ENCODE measurements at places on chromosomes 7 and 10. TPM values are rescaled to one million over a fixed set of nuclear protein-coding genes. Genes with fewer than 3 reads are reported as not detected.

GRCh38 chr7:50621973-50622490 lies 56.8 kb upstream of the DDC start:
- DNase-seq, result no peak

GRCh38 chr10:89159761-89160160 lies 47.4 kb downstream of the CH25H start:
- no peak for DNase-seq

The SFRP5 gene
- total RNA-seq, result 0.62 TPM

DNA sequence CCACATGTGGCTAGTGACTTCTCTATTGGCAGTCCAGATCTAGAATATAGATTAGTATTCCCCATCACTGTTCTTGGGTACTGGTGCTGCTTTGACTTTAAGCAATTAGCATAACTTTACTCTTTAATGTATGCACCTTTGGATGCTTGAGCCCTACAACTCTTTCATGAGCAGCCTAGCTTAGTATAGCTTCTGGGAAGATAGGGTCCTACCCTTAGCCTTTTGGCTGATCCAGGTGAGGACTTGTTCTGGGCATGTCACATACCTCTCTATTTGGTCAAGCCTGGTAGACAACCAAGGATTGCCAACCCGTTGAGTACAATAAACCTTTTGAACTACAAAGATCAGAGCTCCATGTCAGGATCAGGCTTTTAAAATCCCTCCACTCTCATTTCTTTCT lies 17.7 kb downstream of the PCGF5 start:
- DNase-seq, result no peak

GRCh38 chr7:28041508-28042314 lies 138.9 kb downstream of the JAZF1 start:
- DNase-seq, result no peak

- no peak for DNase-seq
These were observed 49.6 kb downstream of the KAT6B start for GRCh38 chr10:74875966-74876365.

DNA sequence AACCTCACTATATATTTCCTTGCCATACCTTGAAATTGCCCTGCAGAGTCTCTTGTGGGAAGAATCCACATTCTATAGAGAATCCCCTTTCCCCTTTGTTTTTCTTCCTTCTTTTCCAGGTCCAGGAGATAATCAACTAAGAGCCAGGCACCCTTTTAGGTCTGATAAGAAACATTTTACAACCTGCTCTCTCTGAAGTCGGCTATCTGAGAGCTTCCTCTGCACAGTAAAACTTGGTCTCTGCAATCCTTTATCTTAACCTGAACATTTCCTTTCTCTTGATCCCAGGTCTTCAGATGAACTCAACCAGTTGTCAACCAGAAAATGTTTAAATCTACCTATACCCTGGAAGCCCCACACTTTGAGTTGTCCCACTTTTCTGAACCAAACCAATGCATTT lies 19.5 kb upstream of the PTER start:
- no peak for DNase-seq

DNA sequence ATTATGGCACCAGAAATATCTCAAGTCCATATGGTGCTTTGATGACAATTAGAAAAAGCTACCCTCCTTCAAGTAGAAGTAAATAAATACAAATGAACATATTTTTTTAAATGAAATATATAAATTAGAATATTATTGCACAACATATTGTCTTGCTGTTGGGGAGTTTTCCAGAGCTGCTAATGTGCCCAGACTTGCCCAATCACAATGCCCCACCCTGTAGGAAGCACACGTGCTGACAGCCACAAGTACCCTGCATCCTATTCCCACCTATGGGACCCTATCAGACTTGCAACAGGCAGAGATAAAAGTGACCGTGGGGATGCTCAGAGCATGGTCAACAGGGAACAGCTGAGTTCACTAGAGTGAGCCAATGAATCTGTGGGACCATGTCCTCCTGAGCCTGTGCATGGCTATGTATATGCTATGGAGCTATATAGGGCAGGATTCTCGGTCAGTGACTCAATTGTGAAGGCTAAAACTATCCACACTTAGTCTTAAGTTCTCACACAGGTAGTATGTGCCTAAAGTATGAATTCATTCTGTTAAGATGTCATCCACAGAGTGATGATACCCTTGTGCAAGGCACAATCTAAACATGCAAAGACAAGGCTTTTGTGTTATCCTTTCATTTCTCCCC lies 336.0 kb downstream of the HGF start:
- no peak for DNase-seq

- no peak for DNase-seq
These were observed 20.7 kb downstream of the CHST3 start for GRCh38 chr10:71984809-71985388.

- DNase-seq, result no peak
These were observed 672.2 kb downstream of the SDK1 start for GRCh38 chr7:3973264-3973663.

DNA sequence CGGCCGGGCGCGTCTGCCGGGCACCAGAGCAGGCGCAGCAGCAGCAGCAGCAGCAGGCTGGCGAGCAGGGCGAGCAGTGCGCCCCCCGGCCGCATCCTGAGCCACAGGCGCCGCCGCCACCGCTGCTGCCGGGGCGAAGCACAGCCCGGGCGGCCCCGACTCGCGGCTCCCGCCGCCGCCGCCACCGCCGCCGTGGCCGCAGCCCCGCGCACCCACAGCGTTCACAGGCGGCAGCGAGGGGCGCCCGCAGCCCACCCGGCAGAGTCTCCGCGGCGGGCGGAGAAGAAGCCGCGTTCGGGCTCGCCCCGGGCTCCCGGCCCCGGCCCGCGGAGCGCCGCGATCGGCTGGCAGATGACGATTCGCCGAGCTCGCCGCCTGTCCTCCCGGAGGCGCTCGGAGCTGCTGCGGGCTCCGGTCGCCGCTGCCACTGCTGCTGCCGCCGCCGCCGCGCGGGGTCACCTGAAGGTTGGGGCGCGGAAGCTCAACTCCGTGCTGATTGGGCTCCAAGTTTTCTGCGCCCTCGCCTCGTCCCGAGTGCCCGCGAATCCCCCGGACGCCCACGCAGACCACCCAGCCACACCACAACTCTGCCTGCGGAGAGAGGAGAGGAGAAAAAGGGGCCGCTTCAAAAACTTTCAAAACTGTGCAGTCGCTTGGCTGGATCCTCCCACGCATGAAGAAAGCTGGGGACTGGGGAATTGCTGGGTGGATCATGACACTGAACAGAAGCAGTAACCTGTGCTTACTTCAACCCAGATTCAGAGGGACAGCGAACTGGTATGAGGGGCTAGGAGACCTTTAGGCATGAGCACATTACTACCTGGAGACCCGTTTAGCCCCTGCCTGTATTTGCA lies at the start of gene ST8SIA6:
Gene ST8SIA6, minus strand, starts transcription at position 435 of the 854 bp plus-strand sequence. Its CDS starts 340 bp downstream, at position 95.
- no peak for DNase-seq
